ENCODE measurements at places on chromosomes 1 and 21.

- peak; percentile 7 for DNase-seq
Measured at GRCh38 chr1:160704250-160704649, 7.4 kb downstream of the CD48 start.

GRCh38 chr1:36126005-36126716 is 1.1 kb upstream of the COL8A2 start:
- DNase-seq = no peak

GRCh38 chr1:156115514-156116374 is 1.2 kb downstream of the LMNA start:
- peak; percentile 61 for DNase-seq

- DNase-seq = no peak
Measured at GRCh38 chr1:234858722-234859121, 248.7 kb upstream of the IRF2BP2 start.

DNA sequence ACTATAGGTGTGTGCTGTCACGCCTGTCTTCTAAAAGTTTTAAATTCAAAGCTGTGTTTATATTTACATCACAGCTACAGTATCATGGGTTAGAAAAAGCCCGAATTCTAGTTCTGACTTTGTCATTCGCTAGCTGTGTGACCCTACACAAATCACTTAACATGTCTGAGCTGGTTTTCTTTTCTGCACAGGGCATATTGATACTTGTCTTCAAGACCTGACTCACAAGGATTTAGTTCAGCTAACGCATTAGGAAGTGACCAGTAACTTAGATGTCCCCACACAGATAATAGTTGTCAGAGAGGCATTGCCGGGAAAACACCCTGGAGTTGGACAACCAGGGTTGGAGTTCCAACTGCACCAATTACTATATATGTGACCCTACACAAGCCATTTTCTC is 25.9 kb downstream of the GIPC2 start:
- no peak for DNase-seq

GRCh38 chr1:41745022-41745421 is 173.7 kb downstream of the HIVEP3 start:
- DNase-seq = no peak

DNA sequence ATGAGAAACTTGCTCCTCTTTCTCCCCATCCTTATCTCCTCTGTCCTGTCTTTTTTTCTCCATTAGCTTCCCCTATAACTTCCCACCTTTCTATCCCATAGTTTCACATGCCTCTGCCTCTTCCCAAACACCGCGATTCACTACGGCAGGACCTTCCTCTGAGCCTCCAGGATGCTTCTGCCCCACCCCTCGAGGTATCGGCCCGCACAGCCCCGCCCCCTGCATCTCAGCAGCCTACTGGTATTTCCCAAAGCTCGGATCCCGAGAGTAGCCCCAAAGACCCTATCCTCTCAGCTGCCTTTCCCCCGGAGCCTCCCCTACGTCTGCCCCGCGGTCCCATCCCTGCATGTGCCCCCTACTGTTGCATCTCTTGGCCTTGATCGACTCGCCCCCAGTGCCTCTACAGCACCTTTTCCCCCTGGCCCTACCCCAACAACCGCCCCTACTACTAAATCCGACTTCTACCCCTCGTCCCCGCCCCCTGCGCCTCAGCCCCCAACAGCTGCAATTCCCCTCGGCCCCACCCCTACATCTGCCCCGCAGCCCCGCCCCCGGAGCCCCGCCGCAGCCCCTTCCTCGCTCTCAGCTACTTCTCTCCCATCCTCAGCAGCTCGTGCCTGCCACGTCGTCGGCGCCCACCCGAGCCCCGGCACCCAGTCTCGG is 512 bp downstream of the PIAS3 start:
- DNase-seq = no peak

- DNase-seq = no peak
Measured at GRCh38 chr1:17520041-17520440, 19.5 kb upstream of the ARHGEF10L start.

DNA sequence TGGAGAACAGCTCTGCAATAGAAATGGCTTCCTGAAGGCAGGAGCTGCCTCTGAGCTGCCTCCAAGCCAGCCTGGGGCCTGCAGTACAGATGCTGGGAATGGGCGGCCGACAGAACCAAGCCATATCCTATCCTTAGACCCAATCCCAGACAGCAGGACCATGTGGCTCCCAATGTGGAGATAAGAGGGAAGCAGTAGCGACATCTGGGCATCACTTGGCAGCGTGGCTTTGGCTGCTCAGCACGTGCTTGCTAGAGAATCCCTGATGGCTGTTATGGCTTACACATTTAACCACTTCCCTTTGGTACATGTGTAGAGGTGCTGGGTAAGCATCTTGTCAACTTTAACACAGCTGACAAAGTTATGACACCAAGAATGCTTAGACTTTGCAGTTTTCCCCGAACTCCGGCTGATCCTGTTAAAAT is 87.7 kb downstream of the MAN1C1 start:
- DNase-seq = peak; percentile 10

GRCh38 chr1:180610556-180611015 is 21.2 kb upstream of the XPR1 start:
- DNase-seq = no peak

- DNase-seq = no peak
Measured at GRCh38 chr1:156104065-156104810, 10.3 kb upstream of the LMNA start.

DNA sequence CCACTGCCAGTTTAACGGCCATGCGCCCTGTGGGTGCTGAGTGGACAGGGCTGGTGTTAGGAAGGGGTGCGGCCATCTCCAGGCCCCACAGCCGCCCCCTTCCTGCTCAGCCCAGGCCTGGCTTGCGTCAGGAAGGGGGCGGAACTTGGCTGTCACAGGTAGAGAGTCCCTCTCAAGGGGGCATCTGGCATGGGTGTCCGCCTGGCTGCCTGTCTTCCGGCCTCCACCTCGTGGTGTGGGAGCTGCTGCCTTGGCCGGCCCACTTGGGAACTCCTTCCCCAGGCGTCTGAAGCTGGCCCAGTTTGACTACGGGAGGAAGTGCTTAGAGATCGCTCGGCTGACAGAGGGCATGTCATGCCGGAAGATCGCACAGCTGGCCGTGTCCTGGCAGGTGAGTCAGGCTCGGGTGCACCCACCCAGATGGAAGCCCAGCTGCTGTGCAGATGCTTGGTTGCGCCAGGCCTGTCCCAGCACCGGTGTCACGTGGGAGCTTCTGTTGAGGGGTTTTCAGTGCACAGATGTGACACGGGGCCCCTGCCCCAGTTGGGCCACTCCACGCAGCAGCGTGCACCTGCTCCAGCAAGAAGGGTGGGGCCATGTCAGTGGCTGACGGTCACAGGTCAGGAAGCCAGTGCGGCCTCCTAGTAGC is 9.1 kb upstream of the ATAD3B start:
- DNase-seq = no peak

GRCh38 chr1:15952317-15953258 is 23.3 kb downstream of the ZBTB17 start:
- DNase-seq = no peak

- DNase-seq = no peak
Measured at GRCh38 chr1:198860371-198860770, 221.5 kb downstream of the PTPRC start.

GRCh38 chr1:14678011-14678638 is 79.6 kb downstream of the KAZN start:
- no peak for DNase-seq

DNA sequence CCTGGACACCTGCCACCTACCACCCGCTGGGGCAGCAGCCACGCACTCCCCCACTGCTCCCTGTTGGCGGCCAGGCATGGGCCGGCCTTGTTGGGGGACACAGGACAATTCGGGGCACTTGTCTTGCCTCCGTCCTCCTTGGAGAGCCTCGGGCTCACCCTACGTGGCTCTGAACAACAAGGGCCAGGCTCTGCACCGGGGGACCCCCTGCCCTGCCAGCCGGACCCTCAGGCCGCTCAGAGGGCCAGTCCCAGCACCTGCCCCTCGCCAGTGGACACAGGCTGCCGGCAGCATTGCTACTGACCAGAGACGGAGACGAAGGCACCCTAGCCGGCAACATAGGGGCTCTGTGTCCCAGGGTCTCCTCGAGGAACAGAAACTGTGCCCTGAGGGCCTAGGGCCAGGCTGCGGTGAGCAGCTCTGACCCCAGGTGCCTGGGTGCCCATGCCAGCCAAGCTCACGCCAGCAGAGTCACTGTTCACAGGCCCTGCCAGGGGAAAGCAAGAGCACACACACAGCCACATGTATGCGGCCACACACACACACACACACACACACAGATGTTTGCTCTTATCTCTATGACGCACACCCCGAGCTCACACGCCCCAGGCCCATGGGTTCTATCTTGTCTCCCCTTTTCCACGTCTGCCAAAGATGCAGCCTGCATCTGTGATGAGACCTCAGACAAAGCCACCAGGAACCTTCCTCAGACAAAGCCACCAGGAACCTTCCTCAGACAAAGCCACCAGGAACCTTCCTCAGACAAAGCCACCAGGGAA is 45.9 kb downstream of the MORN1 start:
- DNase-seq = no peak

GRCh38 chr1:8238141-8239038 is 79.5 kb upstream of the SLC45A1 start:
- DNase-seq = no peak

DNA sequence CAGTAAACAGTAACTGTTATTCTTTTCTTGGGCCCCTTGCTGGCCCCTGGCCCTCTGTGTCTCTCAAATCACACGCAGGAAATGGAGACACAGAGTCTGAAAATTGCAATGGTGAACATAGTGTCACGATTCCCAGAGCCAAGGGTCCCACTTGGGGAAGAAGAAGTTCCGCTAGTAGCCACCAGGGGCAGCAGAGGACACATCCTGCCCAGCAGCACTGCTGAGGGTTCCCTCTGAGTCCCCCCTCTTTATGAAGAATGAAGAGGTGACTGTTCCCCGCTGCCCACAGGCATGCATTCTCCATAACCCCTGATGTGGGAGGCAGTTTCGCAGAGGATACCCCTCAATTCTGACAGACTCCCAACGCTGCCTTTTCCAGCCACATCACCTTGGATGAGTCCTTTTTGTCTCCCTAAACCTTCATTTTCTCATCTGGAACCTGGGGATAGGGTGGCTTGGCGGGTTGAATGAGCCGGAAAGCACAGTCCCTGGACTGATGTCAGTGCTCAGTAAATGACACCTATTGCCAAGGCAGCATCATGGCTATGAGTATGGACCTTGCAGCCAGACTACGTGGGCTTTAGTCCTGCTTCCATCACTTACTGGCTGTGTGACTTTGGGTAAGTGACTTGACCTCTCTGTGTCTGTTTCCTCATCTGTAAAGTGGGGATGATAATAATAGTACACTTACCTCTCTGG is 238.0 kb upstream of the TMEM51 start:
- DNase-seq = peak; percentile 39

DNA sequence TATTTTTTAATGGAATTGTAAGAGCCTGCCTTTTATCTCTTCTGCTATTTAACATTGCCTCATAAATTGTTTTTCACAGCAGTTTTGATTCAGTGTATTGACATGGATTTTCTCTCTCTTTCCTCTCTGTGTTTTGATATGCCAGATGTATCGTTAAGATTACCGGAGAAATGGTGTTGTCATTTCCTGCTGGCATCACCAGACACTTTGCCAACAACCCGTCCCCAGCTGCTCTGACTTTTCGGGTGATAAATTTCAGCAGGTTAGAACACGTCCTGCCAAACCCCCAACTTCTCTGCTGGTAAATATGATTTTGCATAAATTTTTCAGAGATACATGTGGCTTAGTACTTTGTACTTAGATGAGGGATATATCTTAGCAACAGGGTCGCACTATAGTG is 23.1 kb upstream of the DYNLT5 start:
- no peak for DNase-seq

DNA sequence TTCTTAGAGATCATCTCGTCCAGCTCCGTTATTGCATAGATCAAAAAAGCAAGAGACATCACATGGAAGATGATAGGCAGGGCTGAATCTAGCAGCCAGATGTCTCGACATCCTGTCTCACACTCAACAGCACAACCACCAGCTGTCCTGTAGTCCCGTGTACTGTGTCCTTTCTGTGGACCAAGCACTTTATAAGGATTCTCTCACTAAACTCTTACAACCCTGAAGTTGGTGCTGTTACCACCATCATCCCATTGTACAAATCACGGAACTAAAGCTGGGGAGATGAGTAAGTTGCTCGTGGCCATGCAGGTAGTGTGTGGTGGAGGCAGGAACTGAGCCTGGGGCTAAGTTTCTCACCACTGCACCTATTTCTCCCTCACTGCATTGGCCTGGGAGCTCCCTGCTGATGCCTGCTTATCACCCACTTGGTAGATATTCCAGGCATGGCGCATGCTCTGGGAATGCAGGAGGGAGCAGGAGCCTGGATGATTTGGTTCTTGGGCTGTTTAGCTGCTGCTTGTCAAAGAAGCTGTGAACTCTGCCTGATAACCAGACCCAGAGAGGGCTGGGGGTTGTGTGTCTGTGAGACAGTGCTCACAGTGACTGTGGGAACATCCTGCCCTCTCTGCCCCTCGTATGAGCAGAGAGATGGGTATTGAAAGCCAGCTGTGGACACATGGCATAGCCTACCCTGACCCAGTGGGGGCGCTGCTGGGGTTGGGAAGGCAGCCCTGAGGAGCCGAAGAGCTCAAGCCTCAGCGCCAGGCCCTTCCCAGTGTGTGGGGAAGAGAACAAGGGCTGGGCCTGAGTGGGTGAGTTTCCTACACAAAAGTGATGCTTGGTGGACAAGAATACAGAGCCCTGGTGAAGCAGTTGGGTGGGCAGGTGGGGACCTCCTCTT is 13.6 kb downstream of the PPFIA4 start:
- no peak for DNase-seq

- no peak for DNase-seq
Measured at GRCh38 chr1:232999956-233000625, 49.7 kb downstream of the NTPCR start.

DNA sequence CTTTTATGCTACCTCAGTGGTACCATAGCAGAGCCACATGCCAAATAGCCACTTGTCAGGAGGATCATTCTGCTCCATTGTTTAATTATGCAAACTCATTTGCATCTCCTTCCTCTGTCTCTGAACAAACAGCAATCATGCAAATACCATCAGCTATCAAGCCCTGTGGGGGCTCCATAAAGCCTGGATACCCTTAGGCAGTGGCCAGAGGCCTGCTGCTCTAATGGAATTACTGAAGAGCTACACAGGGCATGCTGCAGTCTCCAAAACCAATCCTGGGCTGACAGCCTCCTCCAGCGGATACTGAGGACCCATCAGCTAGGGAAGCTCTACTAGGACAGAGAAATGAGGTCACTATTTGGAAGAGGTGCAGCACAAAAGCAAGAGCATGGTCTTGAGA is 376.3 kb downstream of the KCNH1 start:
- DNase-seq = no peak

DNA sequence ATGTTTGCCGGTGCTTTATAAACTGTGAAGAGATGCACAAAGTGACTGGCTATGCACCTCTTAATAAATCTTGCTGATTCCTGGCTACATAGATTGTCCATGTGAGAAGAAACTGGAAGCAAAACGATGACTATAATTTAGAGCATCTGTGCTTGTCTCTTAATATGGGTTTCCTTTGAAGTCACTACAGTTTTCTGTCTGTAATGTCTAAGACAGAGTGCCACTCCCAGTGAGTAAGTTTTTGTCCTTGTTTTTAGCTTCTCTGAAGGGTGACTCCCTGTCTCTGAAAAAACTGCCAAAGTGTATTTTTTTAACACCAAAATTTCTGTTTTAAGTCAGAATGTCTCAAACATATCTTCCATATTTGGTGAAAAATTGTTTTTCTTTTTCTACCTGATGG is 175.1 kb downstream of the FASLG start:
- no peak for DNase-seq

GRCh38 chr1:233217832-233218231 is 77.7 kb downstream of the PCNX2 start:
- no peak for DNase-seq
